ENCODE measurements at places on chromosomes 16 and 17. TPM values are rescaled to one million over a fixed set of nuclear protein-coding genes. Genes with fewer than 3 reads are reported as not detected.

DNA sequence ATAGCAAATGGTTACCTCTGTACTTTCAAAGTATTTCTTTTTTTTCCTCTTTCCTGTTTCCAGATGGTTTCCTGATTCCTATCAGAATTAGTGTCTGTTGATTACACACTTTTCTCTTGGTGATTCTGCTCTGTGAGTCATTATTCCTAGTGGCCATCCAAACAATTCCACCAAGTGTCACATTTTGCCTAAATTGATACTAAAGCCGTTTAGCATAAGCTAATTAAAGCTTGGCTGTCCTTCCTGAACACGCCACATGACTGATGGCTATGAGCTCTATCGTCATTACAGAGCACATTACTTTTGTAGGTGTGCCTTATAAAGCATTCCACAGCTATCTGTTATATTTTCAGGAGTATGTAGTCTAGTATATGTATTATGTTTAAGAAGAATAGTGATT, 671.2 kb downstream of the CDH8 start:
- DNase-seq, result no peak
- no peaks in the 10 kb centered on the region for H3K4me1 ChIP-seq
- no peaks in the 10 kb centered on the region for H3K27me3 ChIP-seq
- H3K27ac ChIP-seq, result no peak overlapping the region
- H3K36me3 ChIP-seq, result no peaks in the 10 kb centered on the region
- H3K4me3 ChIP-seq, result no peak overlapping the region

DNA sequence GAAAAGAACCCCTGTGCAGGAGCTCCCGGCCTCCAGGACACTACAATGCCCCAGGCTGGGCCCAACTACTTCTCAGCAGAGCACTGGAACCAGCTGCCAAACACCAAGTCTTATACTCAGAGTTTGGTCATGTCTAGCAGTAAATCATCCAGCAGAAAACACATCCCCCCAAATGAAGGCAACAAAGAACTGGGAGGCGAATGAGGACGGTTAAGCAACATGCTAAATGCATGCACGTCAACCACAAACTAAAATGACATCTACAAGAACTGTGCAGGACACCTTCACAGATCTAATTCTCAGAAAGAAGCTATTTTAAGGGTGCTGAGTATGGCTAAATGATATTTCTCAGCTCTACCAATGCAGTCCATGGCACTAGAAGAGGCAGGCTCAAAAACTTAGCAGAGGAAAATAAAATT, 7.6 kb upstream of the IRX5 start:
- no peak for DNase-seq
- H3K4me1 ChIP-seq, result peaks cover 64% of the 10 kb centered on the region
- H3K27me3 ChIP-seq, result no peaks in the 10 kb centered on the region

CIITA gene
- total RNA-seq, result 0.23 TPM

DNA sequence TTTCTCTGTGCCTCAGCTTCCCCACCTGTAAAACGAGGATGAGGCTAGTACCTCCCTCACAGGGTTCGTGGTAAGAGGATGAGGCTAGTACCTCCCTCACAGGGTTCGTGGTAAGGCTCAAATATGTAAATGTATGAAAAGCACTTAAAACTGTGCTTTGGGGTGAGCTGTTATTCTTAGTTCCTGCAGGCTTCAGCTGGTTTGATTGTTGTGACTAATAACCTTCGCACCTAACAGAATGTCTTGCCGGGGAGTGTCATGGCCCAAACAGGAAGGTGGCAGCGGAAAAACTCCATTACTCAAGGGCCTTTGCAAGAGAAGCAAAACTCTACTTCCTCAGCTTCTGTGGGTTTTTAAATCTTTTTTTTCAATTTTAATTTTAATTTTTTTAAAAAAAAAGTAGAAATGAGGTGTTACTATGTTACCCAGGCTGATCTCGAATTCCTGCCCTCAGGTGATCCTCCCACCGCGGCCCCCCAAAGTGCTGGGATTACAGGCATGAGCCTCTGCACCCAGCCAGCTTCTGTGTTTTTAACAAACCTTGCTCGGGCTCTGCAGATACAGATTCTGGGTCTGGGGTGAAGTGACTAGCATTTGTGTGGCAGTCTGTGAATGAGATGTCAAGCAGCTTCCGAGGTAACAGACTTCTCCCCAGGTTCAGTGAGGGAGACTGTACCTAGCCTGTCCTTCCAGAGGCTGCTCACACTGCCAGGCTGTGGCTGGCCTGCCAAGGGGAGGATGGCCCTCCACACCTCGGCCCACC, 103.0 kb downstream of the RAB11FIP4 start:
- H3K36me3 ChIP-seq, result no peaks in the 10 kb centered on the region
- peaks cover 45% of the 10 kb centered on the region for H3K27me3 ChIP-seq
- peaks cover 6% of the 10 kb centered on the region for H3K4me1 ChIP-seq
- no peak overlapping the region for H3K4me3 ChIP-seq
- no peak overlapping the region for H3K27ac ChIP-seq
- DNase-seq, result no peak

- H3K36me3 ChIP-seq, result no peaks in the 10 kb centered on the region
- H3K4me3 ChIP-seq, result no peak overlapping the region
- H3K4me1 ChIP-seq, result peaks cover 19% of the 10 kb centered on the region
- no peak overlapping the region for H3K27ac ChIP-seq
Observed at GRCh38 chr16:10153985-10154384, 28.2 kb downstream of the GRIN2A start.

DNA sequence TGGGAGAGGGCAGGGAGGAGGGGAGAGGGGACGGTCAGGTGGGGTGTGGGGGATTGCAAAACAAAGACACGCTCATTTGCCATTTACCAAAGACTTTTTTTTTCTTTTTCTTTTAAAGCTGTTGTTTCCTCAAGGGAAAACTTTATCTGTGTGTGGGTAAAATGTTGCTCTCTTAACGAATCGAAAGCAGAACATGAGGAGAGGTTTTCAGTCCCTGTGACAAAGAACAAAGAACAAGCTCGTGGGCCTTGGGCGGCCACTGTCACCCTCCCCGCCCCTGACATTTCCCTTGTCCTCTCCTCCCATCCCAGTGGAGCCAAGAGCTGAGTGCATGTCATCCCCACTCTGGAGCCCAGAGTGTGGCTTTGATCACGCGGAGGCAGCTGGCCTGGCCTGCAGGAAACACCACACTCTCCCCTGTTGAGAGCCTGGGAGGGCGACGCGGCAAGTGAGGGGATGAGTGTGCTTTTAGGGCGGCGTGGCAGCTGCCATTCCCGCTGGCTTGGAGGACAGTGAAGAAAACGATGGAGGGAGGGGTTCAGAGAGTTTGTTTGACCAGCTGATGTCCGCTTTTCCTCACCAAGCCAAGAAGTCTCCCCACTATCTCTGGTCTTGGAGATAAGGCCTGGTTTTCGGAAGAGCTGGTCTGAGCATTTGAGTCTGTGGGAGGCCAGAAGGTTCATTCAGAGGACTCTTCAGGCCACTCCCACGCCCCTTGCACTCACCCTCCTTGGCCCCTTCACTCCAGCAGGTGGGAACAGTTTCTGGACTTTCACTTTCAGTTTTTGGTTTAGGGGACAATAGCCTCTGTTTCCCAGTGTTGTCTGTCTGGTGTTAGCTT, 11.4 kb downstream of the CCR7 start:
- peaks cover 9% of the 10 kb centered on the region for H3K27me3 ChIP-seq
- peak overlapping the region; percentile 49 for H3K4me3 ChIP-seq
- peak; percentile 24 for DNase-seq
- H3K27ac ChIP-seq, result peak overlapping the region; percentile 100
- H3K36me3 ChIP-seq, result peaks cover 8% of the 10 kb centered on the region

- no peak overlapping the region for H3K27ac ChIP-seq
- H3K27me3 ChIP-seq, result peaks cover 56% of the 10 kb centered on the region
- H3K4me3 ChIP-seq, result no peak overlapping the region
- no peaks in the 10 kb centered on the region for H3K36me3 ChIP-seq
- H3K4me1 ChIP-seq, result no peaks in the 10 kb centered on the region
- no peak for DNase-seq
Observed at GRCh38 chr16:85947230-85948137, 48.5 kb downstream of the IRF8 start.

DNA sequence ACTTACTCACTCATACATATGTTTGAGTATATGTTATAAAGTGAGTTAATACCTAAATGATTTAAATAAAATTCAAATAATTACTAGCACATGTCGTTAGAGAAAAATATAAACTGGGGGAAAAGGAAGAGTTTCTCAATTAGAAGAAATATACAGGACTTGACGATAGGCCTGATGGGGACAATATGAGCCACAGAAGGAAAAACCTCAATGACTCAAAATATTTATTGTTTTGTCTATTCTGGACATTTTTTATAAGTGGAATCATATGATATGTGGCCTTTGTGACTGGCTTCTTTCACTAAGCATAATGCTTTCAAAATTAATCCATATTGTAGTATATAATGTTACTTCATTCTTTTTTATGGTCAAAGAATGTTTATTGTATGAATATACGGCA, 339.2 kb upstream of the PMFBP1 start:
- no peaks in the 10 kb centered on the region for H3K27me3 ChIP-seq
- DNase-seq, result no peak
- peaks cover 23% of the 10 kb centered on the region for H3K4me1 ChIP-seq
- no peaks in the 10 kb centered on the region for H3K36me3 ChIP-seq
- no peak overlapping the region for H3K4me3 ChIP-seq

- peaks cover 12% of the 10 kb centered on the region for H3K4me1 ChIP-seq
- H3K4me3 ChIP-seq, result peak within 1 kb of the TSS; percentile 32
- H3K27me3 ChIP-seq, result peaks cover 54% of the 10 kb centered on the region
Observed at GRCh38 chr17:80475910-80476876, at the start of gene NPTX1. TSS of gene NPTX1 (minus strand) at chr17:80476607. CDS start at chr17:80476446, 161 bp downstream.

DNA sequence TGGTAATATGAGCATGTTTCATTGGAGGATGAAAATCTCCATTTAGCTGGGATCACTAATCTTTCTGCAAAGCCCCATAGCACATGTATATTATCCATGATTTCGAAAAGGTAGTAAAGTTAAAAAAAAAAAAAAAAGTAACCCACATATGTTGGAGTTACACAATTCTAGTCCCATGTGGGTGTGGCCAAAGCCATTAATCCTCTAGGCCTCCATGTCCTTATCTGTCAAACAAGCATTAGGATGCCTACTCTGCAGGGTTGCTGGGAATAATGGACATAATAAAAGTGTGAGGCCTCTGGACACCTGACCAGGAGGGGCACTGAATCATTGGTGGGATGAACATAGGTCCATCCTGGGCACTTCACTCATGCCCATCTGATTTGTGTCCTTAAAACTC, 29.2 kb upstream of the VAT1L start:
- H3K4me3 ChIP-seq, result no peak overlapping the region
- H3K27ac ChIP-seq, result no peak overlapping the region
- no peak for DNase-seq
- no peaks in the 10 kb centered on the region for H3K36me3 ChIP-seq
- H3K27me3 ChIP-seq, result no peaks in the 10 kb centered on the region

GRCh38 chr17:59494757-59495368, 70.5 kb upstream of the DHX40 start:
- peaks cover 5% of the 10 kb centered on the region for H3K4me1 ChIP-seq
- no peaks in the 10 kb centered on the region for H3K36me3 ChIP-seq
- no peak overlapping the region for H3K27ac ChIP-seq
- H3K27me3 ChIP-seq, result peaks cover 26% of the 10 kb centered on the region

DNA sequence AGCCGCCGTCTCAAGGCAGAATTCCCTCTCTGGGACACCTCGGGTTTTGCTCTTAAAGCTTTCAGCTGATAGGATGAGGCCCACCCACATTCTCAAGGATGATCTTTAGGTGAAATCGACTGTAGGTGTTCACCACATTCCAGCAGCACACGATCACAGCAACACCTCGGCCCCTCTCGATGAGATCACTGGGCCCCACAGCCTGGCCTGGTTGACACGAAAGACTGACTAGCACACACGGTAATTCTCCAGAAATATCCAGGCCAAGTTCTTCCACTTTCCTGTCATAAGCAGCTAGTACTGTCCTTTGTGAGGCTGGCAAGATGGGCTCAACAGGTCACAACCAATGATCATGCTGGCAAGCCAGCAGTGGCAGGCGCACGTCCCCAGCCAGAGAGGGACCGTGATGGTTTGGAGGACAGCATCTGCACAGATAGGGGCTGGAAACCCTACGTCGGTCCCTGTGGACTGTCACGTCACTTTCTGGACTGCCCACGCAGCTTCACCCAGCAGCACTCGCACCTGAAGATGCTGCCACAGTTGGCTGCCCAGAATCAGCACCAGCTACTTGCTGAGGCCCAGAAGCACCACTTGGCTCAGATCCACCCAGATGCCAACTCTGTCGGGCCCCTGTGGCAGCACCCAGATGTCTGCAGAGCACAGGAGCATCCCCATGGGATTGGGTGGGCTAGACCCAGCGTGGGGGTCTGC, 17.4 kb downstream of the TMC6 start:
- H3K27ac ChIP-seq, result no peak overlapping the region
- H3K4me3 ChIP-seq, result no peak overlapping the region
- no peaks in the 10 kb centered on the region for H3K36me3 ChIP-seq
- no peak for DNase-seq
- H3K4me1 ChIP-seq, result peaks cover 17% of the 10 kb centered on the region
- H3K27me3 ChIP-seq, result peaks cover 6% of the 10 kb centered on the region

- H3K27me3 ChIP-seq, result peaks cover 3% of the 10 kb centered on the region
- no peak for DNase-seq
- peaks cover 20% of the 10 kb centered on the region for H3K4me1 ChIP-seq
- no peak overlapping the region for H3K4me3 ChIP-seq
Observed at GRCh38 chr16:84518804-84519341, 14.4 kb upstream of the MEAK7 start.

- H3K36me3 ChIP-seq, result no peaks in the 10 kb centered on the region
- no peak overlapping the region for H3K27ac ChIP-seq
- no peak for DNase-seq
- H3K4me3 ChIP-seq, result no peak overlapping the region
- no peaks in the 10 kb centered on the region for H3K27me3 ChIP-seq
Observed at GRCh38 chr16:80417706-80418271, 123.0 kb upstream of the DYNLRB2 start.

DNA sequence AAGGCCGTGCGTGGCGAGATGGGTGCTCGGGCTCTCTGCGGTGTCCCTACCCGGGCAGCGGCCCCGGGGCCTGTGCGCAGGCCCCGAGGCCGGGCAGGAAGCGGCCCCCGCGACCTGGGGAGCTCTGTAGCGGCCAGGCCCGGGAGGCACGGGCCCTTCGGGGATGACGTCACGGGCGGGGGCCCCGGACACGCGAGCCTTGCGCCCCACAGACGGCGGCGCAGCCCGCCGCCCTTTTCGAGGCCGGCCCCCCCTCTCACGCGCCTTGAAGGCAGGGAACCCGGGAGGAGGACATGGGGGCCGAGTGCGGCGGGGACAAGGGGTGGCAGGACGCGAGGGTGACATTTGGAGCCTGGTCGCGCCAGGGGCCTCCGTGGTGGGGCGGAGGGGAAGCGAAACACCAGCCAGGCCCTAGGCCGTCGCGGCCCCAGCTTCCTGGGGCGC, 1.1 kb downstream of the RAI1 start:
- peak overlapping the region; percentile 98 for H3K27ac ChIP-seq
- peak overlapping the region; percentile 93 for H3K4me3 ChIP-seq
- no peaks in the 10 kb centered on the region for H3K36me3 ChIP-seq
- peaks cover 3% of the 10 kb centered on the region for H3K27me3 ChIP-seq
- H3K4me1 ChIP-seq, result peaks cover 48% of the 10 kb centered on the region

Measured in HFFc6 (cell line).